Left renal pelvis (tissue), 4 donors: ENCODE measurements at places on chromosomes 4 and X.

DNA sequence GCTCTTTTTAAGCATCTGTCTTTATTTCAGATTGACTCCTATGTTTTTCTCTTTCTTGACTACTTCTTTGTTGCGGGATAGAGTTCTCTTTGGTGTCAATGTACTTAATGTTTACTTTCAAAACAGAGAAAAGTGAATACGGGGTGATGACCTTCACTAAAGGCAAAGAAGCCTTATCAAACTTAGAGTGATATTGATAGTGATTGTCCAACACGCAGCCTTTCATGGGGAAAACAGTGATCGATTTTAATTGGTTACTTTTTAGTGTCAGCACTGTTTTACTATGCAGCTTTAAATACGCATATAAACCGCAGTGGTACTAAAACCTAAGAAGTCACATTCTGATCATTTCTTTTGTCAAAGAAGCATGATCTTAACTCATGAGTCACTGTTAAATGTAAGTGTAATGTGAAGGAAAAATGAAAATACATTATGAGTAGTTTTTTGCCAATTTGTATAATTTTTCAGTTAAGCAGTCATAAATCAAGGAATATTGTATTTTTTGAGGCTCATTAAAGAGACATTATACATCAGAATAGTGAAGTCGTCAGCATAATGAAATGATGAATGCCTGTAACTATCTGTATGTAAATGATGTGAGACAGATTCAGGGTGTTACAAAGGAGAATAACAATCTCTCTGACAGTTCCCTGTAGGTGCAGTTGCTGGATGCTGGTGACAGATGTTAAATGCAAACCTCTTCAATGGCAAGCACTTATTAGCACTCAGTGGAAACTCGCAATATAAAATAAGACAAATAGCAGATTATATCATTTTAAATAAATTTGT is 2082.8 kb upstream of the TENM3 start:
- no peak for DNase-seq

DNA sequence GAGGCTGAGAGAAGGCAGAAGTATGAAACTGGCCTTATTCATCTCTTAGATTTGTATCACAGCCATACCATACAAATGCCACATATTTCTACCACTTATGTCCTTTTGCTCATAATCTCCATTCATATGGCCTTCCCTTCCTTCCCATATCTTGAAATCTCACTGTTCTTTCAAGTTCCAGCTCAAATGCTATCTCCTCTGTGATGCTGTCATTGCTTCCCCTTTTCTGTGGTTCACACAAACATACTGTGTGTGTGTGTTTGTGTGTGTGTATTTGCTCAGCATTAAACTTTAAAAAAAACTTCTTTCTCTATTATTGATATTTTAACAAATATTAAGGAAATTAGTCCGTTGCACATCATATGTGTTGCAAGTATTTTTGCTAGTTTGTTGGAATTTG is 26.7 kb downstream of the PHKA1 start:
- no peak for DNase-seq

DNA sequence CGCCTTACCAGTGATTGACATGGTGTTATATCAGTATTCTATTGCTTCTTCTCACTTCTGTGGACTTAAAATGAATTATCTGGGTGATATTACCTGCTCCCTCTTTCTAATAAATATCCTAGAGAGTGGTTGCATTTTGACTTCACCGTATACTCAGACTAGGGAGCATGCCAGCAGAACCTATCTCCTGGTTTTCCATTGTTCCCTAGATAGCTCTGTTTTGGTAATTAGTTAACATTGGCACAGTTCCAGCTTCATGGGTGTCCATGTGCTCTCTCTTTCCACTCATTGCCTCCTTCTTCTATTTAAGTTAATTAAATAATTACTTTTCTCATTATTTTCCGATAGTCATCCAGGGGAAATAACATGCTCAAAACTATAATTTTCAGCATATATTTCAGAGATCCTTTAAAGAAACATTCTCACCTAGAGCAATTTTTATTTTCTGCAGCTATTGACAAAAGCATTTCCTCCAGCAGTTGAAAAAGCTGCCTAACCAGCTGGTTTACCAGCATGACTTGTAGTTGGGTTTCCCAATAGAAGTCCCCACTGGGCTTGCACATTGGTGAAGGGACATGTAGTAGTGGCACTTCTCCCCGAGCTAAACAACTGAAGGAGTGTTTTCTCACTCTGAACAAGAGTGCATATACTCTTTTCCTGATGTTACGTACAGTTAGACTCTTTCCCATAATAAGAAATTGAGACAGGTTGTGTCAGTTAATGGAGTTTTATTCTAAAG is 27.9 kb upstream of the PAPSS1 start:
- DNase-seq, result no peak

GRCh38 chrX:13469963-13470684 is 99.3 kb upstream of the EGFL6 start:
- DNase-seq, result no peak
